Stimulated activated CD8-positive, alpha-beta memory T cell treated with anti-CD3 and anti-CD28 coated beads, Interleukin-15, amount 100 ng/mL, for 4 hours (primary cell): ENCODE measurements at places on chromosomes 6 and 20.

DNA sequence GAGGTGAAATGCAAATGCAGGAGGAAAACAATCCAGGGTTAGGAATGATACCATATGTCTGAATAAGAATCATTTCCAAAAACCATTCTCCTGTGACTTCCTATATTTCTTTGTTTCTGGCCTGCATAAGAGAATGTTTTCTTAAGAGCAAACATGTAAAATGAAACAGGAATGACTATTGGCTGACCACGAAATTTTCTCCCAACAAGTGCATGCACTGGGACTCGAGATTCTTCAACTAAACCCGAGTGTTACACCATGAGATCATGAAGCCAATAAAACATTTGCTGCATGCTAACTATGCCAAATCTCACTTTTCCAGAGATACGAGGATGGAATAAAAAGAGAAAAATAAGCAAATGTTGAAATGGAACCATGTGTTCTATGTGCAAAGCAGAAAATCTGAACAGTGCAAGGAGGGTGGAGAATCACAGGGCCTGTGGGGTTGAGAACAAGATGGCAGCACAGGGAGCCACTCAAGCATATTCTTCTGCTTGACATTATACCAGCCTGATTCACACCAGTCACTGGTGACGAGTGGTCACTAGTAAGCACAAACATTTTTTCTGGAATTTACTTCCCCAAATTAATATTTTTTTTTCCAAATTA lies 212.2 kb upstream of the FOXA2 start:
- DNase-seq: no peak

- no peak for DNase-seq
Observed at GRCh38 chr6:23325065-23325464, 755.7 kb downstream of the HDGFL1 start.

DNA sequence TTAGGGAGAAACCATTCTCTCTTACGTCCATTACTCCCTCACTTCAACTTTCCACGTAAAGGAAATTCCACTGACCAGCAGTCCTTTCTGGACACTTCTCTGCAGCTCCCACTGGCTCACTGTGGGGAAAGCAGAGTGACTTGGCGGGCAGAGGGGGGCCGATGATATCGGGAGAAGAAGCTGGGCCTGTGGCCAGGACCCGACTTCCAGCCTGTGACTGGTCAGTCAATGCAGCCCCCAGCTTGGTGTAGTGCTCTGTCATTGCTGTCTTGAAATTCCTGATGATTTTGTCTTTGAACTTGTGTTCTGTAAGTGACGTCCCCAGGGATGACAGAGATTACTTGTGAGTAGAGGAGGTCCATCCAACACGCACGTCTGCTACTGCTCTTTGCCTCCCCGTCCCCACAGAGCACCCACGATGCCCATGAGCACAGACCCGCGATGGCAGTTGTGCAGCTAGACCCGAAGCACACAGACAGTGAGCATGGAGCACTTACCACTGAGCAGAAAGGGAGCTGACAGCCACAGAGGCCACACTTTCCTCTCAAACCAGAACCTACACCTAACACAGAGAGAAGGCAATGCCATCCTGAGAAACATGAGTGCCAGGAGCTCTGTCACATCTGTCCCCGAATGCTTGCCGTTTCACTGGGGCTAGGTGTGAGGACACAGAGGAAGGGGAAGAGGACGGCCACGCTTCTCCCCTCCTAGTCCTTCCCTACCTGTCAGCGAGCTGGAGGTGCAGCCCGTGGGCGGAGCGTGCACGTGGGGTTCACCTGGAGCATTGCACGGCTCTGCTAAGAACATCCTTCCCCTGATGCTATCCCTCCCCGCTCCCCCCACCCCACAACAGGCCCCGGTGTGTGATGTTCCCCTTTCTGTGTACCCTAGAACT lies 25.7 kb downstream of the DACT2 start:
- no peak for DNase-seq

DNA sequence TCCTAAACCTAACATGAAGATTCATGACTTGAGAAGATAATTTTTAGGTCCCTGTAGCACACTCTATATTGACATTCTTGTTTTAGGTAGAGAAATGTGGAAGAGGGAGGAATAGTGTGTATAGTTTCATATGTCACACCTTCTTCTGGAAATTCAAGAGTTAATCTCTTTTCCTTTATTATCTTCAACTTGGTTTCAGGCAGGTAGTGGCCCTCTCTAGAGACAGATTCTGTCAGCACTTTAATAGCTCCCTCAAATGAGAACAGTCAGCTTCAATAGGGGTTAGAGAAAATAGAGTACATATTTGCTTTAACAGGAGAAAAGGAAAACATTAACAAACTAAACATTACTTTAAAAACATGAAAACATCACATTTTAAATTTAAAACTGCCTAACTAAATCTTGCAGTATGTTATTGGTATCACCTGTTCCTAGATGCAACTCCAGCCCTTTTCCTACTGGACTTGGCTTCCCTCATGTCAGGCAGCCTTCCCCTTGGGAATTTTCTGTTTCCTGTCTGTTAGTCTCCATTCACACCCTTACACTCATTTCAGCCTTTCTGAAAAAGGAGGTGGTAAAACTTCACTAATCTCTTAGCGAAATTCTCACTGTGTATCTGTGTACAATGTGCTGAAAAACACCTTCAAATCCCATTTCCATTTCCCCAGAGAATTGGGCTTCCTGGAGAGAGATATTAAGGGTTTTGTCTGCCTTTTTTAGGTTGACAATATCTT lies 192.3 kb upstream of the RNF217 start:
- no peak for DNase-seq

- DNase-seq: no peak
Observed at GRCh38 chr6:73704798-73705197, 8.8 kb downstream of the CD109 start.

DNA sequence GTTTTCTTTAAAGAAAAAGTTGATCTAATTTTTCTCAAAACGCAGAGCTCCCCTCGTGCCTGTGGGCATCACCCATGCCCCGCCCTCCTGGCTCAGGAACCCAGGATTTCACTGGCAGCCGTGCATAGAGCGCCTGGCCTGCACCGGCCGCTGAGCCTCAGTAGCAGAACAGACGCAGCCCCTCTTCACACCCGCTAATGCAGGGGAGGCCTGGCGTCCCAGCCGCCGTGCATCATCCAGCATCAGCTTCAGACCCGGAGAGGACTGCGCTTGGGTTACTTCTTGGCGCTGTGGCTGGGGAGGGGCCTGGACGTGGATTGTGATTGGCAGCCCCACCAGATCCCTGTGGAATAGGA lies 18.1 kb downstream of the RBM38 start:
- no peak for DNase-seq

- DNase-seq: no peak
Observed at GRCh38 chr6:159110013-159110412, 59.2 kb upstream of the FNDC1 start.

DNA sequence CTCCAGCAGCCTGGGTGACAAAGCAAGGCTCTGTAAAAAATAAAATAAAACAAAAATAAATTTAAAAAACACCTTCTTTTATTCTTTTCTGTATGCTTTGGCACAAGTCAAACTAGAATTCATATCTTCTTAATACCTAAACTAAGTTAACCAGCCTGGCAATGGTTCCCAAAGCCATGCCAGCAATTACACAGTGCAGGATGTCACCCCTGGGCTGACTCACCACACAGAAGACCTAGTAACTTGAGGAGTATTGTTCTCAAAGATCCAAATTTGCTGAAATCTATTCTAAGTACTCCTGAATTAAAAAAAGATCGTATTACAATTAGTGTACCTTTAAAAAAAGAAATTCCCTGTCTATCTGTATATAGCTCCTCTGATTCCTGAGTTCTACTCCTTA lies 162.7 kb upstream of the SGK1 start:
- no peak for DNase-seq

- DNase-seq: no peak
Observed at GRCh38 chr6:116366740-116367275, 3.9 kb upstream of the DSE start.

DNA sequence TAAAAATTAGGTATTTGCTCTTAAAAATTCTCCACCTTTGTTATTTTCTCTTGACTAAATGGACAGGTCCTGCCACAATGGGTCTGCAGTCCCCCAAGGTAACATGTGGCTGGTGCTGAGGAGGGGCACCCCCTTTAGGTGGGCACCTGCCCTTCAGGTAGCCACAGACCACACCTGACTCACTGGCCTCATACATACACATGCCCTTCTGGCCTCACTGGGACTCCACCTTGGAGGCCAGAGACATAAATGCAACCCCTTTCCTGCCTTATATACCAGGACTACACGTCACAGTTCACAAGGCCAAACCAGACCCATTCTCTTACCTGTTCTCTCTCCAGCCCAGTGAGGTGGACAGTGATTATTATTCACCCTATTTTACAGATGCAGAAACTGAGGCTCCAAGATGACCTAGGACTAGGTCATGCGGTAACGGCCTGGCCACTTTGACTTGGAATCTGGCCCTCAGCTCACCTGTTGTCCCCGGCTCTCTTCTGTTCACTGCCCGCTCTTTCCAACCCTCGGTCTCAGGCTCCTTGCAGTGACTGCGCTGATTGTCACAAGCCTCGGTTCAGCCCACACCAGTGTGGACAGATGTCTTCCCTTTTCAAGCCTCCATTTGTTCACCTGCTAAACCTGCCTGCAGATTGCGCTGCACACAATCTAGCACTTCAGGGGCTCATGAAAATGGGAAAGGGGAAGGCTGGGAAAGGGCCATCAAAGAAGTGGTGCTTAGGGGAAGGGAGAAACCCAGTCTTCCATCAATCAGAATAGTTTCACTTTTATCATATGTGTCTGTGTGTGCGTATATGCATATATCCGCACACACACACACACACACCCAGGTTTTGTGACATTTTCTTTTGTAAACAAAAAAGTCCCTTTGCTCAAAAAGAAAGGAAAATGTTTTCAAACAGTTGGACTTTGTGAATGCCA lies 121.7 kb downstream of the BCAS1 start:
- DNase-seq: no peak

DNA sequence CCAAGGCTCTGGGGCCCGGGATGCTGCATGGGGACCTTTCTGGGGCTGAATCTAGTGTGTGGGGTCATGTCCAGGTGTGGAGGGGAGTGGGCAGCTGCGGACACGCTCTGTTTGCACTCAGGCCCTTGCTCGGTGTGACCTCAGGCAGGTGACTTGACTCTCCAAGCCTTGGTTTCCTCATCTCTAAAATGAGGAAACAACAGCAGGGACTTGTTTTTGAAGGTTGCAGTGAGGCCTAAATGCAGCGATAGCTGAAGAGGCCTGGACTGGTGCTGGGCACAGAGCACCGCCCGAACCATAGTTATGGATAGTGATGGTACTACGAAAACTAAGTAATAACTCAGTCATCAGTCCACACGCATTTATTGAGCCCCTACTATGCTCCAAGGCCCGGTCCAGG lies 91.8 kb downstream of the NOL4L start:
- no peak for DNase-seq

DNA sequence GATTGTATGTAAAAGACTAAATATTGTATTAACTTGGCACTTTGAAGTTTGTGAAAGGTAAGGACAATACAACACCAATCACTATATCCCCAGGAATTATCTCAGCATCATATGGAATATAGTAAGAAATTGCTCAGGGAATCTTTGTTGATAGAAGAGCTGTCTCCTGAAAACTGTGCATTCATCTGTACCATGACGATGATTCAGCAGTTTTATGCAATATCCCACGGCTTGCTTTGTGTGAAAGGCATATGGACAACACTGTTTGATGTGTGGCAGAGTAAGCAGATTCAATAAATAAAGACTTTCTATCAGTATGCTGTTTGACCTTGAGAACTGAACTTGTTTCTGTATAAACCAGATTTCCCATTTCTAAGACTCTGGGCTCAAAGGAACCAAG lies 147.5 kb upstream of the PLN start:
- DNase-seq: no peak

DNA sequence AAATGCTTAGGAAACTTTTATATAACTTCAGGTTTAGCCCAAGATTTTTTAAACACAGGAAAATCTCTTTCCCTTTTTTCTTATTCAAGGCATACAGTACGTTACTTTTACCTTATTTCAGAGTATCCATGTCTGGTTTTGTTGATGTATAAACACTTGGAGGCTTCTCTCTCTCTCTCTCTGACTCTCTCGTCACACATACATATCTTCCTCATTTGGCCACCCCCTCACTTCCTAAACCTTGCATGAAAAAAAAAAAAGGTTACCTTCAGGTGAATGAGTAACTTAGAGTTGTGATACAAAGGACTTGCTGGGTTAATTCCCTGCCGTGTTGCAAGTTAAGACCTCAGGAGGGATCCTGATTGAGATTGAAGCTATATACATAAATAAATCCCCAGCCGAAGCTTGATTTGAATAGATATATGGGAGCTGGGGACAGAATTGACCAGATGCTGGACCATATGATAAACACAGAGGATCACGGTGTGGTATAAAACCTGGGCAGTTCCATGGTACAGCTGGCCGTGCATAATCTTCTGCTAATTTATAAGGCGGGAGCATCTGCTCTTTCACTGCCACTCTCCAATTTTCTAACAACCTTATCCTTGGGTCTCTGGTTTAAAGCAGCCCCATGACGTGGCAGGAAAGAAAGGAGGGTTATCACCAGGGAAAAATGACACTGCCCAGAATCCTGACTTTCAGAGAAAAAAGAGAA lies 55.1 kb upstream of the IL20RA start:
- DNase-seq: no peak

DNA sequence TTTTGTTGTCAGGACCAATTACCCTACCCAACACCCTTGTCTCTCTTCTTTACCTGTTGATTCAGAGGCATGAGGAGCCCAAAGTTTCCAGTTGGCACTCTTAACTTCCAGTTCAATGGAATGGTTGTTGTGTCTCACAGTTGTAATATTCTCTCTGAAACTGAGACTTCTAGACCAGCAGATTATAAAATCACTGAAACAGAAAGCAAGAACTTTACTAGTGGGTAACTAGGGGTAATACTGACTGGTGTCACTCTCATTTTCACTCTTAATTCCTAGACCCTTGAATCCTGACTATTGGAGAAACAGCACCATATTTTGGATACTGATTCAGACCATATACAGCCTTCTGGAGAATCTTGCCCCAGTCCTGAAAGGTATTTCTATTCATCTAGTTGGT lies 140.2 kb upstream of the MMS22L start:
- no peak for DNase-seq

DNA sequence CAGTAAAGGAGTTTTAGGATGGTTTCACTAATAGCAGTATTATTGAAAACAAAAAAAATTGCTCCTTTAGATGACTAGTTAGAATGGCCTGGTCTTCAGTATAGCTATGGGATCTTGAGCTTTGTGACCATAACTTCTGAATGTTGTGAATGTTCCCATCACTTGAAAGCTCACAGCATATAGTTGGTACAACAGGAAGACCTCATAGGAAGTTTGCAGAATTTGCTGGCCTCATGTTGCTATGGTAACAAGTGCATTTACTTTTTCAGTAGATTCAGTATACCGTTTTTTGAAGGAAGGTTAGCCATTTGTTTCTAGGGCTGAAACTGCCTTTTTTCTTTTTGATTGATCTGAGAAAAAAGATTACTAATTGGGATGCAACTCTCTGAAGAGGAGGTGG lies 8.3 kb downstream of the PHF3 start:
- no peak for DNase-seq

DNA sequence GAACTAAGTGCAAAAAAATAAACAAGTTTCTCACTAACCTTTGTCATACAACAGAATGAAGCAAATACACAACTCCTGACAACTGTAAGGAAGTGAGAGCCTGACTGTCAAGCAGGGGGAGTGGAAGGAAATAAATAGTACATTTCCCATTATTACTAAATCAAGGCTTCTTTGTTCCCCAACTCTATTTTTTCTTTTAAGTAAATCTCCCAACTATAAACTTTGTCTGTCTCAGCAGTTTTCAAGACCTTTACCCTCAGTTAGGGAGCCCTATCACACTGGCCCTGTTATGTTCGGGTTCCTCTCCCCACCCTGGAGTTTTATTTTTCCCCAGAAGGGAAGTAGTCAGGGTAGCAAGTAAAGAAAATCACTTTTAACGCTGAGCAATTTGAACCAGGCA lies 24.1 kb upstream of the IPCEF1 start:
- DNase-seq: no peak

GRCh38 chr6:138272533-138273315 lies 54.4 kb upstream of the PBOV1 start:
- no peak for DNase-seq
